Neuronal stem cell (in vitro differentiated cells): ENCODE measurements at places on chromosomes 11 and 22.
A peak's percentile ranks its signal among the peaks of the same experiment; 100 is the strongest.

GRCh38 chr11:128865490-128865889 lies 1.6 kb downstream of the KCNJ1 start:
- DNase-seq: no peak

DNA sequence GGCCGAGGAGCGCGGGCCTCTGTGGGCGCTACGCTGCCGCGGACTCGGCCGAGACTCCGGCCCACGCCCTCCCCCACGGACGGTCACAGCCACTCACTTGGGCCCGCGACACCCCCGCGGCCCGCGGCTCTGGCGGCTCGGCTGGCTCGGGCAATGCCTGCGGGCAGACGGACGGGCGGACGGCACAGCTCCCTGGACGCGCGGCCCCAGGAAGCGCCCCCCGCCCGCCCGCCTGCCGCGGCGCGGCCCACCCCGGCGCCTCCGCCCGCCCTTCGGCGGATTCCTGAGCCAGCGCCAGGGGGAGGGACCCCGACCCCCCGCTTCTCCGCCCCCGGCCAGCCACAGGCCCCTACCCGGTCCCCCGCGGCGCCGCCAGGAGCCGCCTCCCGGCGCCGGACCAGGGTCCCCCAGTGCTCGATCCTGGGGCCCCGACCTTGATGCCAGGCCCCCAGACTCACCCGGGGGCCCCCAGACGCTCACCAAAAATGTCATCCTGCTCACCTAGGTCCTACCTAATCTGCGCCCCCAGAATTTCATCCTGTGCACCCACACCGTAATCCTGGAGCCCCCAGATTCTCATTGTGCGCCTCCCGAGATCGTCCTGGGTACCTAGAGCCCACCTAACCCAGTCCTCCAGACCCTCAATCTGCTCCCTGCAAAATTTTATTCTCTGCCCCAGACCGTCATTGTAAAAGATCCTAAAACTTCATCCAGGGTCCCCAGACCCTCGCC lies at the start of gene EFEMP2:
TSS of gene EFEMP2 (minus strand) at position 215 of the 732 bp plus-strand sequence. CDS start 446 bp downstream, outside the sequence.
- peak; percentile 18 for DNase-seq

GRCh38 chr22:30209642-30210041 lies 36.9 kb downstream of the LIF start:
- DNase-seq: no peak

DNA sequence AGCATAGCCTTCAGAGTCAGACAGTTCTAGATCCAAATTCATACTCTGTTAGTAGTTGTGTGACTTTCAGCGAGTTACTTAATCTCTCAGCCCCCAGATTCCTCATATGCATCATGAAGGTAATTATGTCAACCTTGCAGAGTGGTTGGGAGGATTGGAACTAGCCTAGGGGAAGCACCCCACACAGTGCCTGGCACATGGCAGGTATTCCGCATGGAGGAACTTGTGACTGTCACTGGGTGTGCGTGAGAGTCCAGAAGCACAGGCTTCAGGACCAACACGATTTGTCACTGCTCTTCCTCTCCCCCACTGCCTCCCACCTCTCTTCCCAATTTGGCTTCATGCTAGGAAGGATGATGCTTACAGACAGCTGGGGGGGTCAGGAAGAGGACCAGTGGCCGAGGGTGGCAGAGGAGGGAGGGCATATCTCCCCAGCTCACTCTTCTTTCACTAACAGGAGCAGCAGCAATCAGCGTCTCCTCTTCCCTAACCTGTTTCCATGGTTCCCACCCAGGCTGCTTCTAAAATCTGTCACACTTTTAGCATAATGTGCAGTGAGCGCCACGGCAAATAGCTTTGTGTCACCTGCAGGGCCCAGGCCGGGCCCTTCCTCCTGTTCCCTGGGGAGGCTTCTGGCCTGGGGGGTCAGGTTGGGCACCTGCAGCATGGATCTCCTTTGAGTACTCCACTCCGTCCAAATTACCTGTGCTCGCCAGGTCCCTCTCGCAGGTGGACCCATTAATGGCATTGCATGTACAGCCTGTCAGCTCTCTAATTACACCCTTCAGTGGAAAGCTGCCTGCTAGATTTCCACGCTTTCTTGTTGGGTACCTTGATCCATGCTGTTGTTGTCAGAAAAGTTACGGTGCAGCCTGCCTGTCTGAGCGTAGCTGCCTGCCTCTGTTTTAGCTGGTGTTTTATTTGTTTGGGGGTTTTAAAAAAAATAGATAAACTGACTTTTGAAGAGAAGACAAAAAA lies 400.4 kb downstream of the NXPE2 start:
- DNase-seq: no peak

- DNase-seq: no peak
Measured at GRCh38 chr11:43693069-43693468, 12.5 kb downstream of the HSD17B12 start.

DNA sequence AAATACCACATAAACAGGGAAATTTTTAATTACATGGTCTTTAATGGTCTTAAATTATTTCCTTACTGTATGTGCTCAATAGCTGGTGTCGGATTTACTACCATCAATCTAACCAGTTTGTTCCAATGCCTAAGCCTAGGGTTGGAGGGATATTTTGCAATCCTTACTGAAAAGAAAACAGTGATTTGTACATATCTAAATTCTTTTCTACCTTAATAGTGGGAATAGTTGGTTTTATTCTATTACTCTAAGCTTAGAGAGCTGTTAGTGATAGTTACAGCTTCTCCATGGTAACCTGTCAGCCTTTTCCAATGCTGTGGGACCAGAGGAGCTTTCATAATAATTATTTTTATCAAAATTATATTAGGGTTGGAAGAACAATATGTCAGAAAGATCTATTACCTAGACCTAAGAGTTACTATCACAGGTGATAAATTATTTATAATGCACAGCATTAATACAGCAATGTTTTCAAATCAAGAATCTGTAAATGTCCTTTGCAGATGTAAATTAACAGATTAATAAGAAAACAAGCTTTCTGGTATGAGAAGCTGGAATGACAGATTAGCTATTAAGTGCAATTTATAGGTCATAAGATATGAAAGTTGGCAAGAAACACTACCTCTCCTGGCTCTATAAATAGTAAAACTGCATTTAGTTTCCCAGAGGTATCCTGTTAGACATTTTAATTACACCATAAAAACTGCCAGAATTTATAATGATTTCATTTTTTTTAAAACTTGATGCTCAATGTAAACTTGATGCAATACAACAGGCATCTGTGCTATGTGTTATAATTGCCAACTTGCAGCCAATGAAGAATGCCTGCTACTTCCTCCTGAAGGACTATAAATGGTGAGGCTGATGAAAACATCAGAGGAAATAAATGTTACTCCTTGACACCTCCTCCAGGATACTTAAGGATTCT lies 262.0 kb upstream of the PITPNB start:
- DNase-seq: no peak

DNA sequence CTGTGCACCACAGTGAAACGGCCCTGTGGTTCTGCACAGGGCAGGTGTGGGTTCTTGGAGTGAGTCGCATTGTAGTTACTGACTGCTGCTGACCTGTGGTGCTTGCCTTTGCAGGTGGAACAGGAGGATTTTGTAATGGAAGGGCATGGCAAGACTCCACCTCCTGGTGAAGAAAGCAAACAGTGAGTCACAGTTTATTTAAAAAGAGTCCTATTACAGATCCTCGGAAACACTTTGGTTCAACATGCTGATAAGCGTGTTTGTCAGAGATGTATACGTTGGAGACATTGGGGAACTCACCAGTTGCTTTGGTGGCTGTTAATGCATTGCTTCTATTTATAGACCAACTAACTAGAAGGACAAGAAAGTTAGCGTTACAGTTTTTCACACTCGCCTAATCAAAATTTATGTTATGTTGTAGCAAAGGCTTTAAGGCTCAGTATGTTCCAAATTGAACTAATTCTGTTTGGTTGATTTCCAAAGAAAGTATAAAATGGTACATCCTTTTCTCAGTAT lies 21.7 kb upstream of the TNRC6B start:
- DNase-seq: no peak
